ENCODE measurements at places on chromosomes 12 and 14.
A peak's percentile ranks its signal among the peaks of the same experiment; 100 is the strongest.

- peaks cover 3% of the 10 kb centered on the region for H3K36me3 ChIP-seq
- H3K27ac ChIP-seq = peak overlapping the region; percentile 98
- H3K4me3 ChIP-seq = peak overlapping the region; percentile 99
- DNase-seq = no peak
- H3K4me1 ChIP-seq = peaks cover 7% of the 10 kb centered on the region
These were observed 411 bp downstream of the TTLL5 start for GRCh38 chr14:75661499-75661814.

- H3K27ac ChIP-seq = peak overlapping the region; percentile 83
- DNase-seq = no peak
- H3K4me1 ChIP-seq = peaks cover 12% of the 10 kb centered on the region
- no peaks in the 10 kb centered on the region for H3K36me3 ChIP-seq
These were observed 316.5 kb upstream of the OR4E1 start for GRCh38 chr14:21990116-21990515.

GRCh38 chr12:92304371-92305055 is 158.9 kb upstream of the BTG1 start:
- no peak overlapping the region for H3K27ac ChIP-seq
- H3K4me1 ChIP-seq = peaks cover 8% of the 10 kb centered on the region
- no peak overlapping the region for H3K4me3 ChIP-seq
- DNase-seq = no peak

- H3K4me3 ChIP-seq = no peak overlapping the region
- H3K27me3 ChIP-seq = no peaks in the 10 kb centered on the region
- no peak overlapping the region for H3K27ac ChIP-seq
- H3K4me1 ChIP-seq = peaks cover 16% of the 10 kb centered on the region
- DNase-seq = no peak
These were observed 41.0 kb upstream of the AMIGO2 start for GRCh38 chr12:47120736-47121135.

DNA sequence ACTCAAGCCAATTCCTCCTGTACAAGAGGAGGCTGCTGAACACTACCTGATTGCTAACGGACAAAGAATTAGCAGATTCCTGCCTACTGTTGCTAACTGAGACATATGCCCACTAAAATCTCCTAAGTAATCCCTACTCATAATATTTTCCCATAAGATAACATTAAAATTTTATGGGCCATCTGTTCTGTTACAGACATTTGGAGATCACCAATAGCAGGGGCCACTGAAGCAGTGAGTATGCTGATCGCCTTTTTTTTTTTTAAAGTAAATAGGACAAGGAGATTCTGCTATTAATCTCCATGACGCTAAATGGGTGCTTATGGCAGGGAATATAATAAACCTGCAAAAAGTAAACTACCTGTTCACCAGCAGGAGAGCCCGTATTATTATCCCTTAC is 292.9 kb downstream of the MED13L start:
- H3K27me3 ChIP-seq = no peaks in the 10 kb centered on the region
- H3K4me3 ChIP-seq = no peak overlapping the region
- DNase-seq = no peak
- H3K4me1 ChIP-seq = peaks cover 13% of the 10 kb centered on the region

GRCh38 chr12:54465857-54466523 is 7.4 kb downstream of the GTSF1 start:
- no peak overlapping the region for H3K4me3 ChIP-seq
- DNase-seq = no peak

GRCh38 chr12:92927436-92928281 is 1.4 kb downstream of the EEA1 start:
- H3K4me1 ChIP-seq = peaks cover 38% of the 10 kb centered on the region
- H3K27ac ChIP-seq = peak overlapping the region; percentile 95
- peak overlapping the region; percentile 89 for H3K4me3 ChIP-seq
- no peaks in the 10 kb centered on the region for H3K27me3 ChIP-seq
- peaks cover 9% of the 10 kb centered on the region for H3K36me3 ChIP-seq
- no peak for DNase-seq

DNA sequence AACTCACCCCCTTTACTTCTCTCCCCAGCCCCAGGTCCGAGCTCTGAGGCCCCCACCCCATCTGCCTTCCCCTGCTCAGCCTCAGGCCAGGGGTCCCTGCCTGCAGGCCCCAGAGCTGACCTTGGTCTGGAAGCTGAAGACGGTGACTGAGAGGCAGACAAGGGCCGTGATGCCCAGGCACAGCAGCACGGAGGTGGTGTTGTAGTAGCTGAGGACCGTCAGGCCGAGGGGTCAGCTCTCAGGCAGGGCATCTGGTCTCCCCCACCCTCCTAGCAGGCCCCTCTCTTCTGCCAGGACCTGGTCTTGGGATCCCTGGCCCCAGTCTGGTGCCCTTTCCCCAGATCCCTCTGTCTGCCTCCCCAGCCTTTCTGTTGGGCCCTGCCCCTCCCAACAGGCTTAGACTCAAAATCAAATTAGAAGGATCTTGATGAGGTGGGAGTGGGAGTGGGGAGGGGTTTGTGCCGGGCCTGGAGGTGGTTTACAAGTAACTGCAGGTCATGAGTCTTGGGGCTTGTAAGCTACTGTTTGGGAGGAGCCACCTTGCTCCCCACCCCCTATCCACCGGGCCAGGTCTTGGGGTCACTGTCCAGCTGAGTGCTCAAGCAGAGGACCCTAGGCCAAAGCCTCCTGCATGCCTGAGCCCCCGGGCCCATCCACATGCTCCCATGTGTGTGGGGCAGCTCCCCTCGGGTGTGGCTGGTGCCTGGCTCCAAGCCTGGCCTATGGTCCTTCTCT is 14.2 kb downstream of the FAIM2 start:
- peaks cover 3% of the 10 kb centered on the region for H3K4me1 ChIP-seq
- no peak for DNase-seq
- H3K36me3 ChIP-seq = no peaks in the 10 kb centered on the region
- no peak overlapping the region for H3K4me3 ChIP-seq
- H3K27me3 ChIP-seq = peaks cover 14% of the 10 kb centered on the region

DNA sequence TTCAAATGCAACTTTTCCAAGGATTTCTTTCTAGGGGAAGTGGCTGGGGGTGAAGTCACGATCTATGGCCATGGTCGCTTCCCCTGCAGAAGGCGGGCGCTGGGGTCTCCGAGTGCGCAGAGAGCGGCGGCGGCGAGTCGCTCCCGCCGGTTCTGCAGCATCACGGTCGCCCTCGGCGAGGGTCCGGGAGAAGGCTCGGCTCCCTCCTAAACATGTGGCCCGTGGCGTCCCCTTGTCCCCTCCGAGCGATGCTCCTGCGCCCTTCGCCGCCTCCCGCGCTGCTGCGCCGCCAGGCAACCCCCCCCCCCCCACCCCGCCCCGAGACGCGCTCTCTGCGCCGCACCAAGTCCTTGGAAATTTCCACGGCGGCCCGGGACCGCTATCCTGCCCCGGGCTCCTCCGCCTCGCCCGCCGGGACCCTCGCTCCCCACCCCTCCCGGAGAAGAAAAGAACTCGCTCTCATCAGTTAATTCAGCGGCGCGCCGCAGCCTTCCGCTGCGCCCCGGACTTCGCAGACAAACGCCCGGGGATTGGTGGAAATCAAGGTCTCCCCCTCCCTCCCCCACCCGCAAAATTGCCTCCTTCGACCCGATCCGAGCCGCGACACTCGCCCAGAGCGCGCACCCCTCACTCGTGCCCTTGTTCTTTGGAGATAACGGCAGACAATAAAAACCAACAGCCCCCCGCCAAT is at the start of gene ST8SIA1:
Gene ST8SIA1 (minus strand): TSS at position 298 of the 691 bp plus-strand sequence. CDS start 475 bp downstream, outside the sequence.
- peaks cover 79% of the 10 kb centered on the region for H3K27me3 ChIP-seq

All from naive thymus-derived CD8-positive, alpha-beta T cell (primary cell).